ENCODE measurements at places on chromosomes 1 and 21. TPM values are rescaled to one million over a fixed set of nuclear protein-coding genes. Genes with fewer than 3 reads are reported as not detected.

Gene ATP5PO
- total RNA-seq: 221 TPM

Gene DNAJB4
- 7.0 TPM for total RNA-seq

GRCh38 chr1:96538111-96538641 lies 183.4 kb upstream of the PTBP2 start:
- DNase-seq: no peak
- no peaks in the 10 kb centered on the region for H3K36me3 ChIP-seq
- H3K4me1 ChIP-seq: no peaks in the 10 kb centered on the region
- no peak overlapping the region for H3K27ac ChIP-seq
- H3K4me3 ChIP-seq: no peak overlapping the region

DNA sequence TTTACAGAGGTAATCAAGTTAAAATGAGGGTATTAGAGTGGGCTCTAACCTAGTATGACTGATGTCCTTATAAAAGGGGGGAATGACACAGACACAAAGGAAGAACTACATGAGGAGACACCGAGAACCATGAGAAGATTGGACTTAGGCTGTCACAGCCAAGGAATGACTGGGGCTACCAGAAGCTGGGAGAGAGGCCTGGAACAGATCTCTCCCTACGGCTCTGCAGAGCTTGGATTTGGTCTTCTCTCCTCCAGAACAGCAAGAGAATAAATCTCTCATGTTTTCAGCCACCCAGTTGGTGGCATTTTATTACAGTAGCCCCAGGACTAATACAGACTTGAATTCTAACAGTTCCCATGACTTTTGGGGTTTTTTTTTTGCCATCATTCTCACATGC lies 110.8 kb downstream of the PSMG1 start:
- H3K27ac ChIP-seq: no peak overlapping the region
- H3K36me3 ChIP-seq: no peaks in the 10 kb centered on the region
- H3K4me1 ChIP-seq: no peaks in the 10 kb centered on the region
- no peak overlapping the region for H3K4me3 ChIP-seq

Gene ATP1B1
- total RNA-seq: 3.3 TPM

DNA sequence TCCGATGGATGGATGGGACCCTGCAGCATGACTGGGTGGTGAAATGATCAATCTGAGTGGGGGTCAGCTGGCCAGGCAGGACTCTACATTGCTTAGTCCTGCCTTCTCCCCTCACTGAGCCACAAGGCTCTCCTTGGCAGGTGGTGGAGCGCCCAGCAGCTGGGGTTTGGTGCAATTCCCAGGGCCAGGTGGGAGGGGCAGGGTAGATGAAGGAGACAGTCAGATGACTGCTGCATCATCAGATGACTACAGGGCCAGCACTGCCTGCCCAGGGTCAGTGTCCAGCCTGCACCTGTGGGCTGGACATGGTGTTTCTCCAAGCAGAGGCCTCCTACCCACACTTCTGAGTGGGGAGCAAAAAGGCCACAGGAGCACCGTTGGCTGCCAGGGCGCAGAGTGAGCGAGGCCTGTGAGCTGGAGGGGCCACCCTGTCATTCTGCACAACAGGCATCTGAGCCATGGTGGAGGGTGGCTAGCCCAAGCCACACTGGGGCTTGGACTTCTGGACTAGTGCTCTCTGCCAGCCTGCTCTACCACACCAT lies 103.9 kb upstream of the EDN2 start:
- no peak overlapping the region for H3K27ac ChIP-seq
- no peak for DNase-seq
- H3K4me1 ChIP-seq: peaks cover 2% of the 10 kb centered on the region
- peaks cover 60% of the 10 kb centered on the region for H3K36me3 ChIP-seq
- H3K27me3 ChIP-seq: no peaks in the 10 kb centered on the region
- H3K4me3 ChIP-seq: no peak overlapping the region
